ENCODE measurements at places on chromosomes 6 and 20. TPM values are rescaled to one million over a fixed set of nuclear protein-coding genes. Genes with fewer than 3 reads are reported as not detected.

DNA sequence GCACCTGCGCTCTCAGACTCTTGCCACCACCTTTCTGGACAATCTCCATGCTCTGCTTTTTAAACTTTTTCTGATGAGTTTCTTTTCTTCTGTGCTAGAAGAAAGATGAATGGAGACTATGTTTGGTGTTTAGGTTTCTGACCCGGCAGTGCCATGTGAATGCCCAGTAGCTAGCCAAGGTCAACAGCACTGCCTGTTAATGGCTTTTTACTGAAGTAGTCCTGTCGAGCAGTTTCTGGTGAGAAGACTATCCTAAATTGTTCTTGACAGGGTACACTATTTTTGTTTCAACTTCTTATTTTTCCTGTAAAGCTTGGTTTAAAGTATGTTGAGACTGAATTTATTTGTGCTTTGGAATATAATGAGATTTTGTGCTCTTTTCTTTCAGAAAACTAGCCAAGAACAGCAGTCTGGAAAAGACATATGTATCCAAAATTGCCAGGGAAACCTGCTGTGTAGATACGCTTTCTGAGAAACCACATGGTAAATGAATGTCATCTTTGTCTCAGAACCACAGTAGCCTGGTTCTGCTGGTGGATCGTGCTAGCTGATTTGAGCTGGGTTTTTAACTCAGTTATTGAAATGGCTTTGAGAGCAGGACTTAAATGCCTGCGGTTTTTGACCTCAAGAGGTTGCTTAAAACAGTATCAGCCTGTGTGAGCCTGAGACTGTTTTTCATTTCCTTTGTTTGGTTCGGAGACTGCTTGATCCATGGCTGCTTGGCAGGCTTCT lies 48.1 kb downstream of the KCNS1 start:
- peak; percentile 39 for DNase-seq

- DNase-seq = peak; percentile 6
Observed at GRCh38 chr6:88538130-88538706, 372.1 kb upstream of the CNR1 start.

Gene CLPSL1
- polyA plus RNA-seq = not detected

- DNase-seq = no peak
Observed at GRCh38 chr6:118581489-118581959, 33.4 kb downstream of the PLN start.

Gene COL21A1
- polyA plus RNA-seq = 116 TPM

DNA sequence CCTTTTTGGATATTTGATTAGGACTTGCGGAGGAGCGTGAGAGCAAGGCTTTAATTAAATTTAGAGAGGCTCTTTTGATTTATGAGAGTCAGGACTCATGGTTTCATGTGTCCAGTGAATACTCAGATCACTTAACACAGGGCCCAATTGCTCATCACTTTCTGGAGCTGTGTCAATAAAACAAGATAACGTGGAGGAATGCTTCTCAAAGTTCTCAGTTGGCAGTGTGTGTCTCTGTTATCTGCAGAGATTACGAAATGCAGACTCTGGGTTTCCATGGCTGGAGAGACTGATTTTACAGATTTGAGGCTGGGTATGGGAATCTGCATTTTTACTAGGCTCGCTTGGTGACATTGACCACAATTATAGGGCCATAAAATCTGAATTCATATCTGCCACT lies 335.8 kb upstream of the FLRT3 start:
- DNase-seq = peak; percentile 12

DNA sequence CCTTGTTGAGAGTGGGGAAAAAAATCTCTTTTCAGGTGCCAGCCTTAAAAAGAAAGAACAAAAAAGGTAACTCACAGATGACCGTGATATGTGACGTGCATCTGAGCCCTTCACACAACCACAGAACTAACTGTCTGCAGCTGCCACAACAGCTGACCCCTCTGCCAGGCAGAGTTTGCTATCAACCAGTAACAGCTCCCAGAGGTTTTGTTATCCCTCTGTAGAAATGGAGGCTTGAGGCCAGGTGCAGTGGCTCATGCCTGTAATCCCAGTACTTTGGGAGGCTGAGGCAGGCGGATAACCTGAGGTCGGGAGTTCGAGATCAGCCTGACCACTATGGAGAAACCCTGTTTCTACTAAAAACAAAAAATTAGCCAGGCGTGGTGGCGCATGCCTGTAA lies 42.8 kb downstream of the SLC52A3 start:
- DNase-seq = no peak

GRCh38 chr6:96235927-96236326 lies 220.2 kb downstream of the FUT9 start:
- DNase-seq = no peak

Gene PLEKHG1
- 14.8 TPM for polyA plus RNA-seq

DNA sequence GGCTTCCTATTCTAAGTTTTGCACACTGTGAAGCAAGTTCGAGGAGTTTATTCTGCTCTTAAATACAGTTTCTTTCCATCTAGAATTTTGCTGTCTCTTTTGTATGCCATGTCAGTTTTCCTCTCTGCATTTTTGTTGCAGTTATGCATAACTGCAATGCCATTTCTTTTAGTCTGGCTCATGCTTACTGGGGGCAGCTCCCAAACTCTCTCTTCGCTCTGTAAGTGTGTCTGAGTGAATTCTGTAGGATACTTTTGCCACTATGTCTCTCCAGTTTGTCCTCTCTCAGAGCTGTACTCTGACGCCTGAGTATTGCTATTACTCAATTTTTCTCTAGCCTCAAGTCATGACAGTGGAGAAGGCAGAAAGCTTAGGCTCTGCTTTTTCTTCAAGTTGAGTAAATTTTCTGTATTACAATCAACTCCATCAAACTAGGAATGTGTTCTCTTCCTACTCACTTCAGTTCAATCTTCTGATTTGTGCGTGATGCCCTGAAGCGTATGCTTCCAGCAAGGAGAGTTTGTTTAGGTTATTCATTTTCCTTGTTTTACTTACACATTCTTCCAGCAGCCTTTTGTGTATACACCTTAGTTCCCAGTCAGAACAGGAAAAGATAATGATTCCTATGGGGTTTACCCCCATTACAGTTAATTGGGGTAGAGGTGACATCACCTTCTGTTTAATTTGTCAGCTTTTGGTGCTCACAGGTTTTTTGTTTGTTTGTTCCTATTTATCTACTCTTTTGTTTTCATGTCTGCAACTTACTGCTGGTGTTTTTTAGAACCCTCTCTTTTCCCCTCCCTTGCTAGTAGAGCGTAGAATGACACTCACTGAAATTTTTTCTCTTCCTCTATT lies 430.9 kb downstream of the BCKDHB start:
- no peak for DNase-seq
